ENCODE measurements at places on chromosomes 12 and 14. TPM values are rescaled to one million over a fixed set of nuclear protein-coding genes. Genes with fewer than 3 reads are reported as not detected.

The IAPP gene
- not detected for total RNA-seq

The KCNMB4 gene
- 0.51 TPM for total RNA-seq

The ASCL1 gene
- not detected for total RNA-seq

The TTC6 gene
- 0.80 TPM for total RNA-seq

DNA sequence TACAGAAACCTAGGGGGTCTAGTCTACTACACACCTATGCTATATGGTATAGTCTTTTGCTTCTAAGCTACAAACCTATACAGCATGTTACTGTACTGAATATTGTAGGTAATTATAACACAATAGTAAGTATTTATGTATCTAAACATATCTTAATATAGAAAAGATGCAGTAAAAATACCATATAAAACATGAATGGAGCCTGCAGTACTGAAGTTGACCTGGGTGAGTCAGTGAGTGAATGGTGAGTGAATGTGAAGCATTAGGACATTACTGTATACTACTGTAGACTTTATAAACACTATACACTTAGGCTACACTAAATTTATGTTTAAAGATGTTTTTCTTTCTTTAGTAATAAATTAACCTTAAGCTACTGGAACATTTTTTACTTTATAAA, 13.1 kb upstream of the ABCD2 start:
- DNase-seq, result no peak

DNA sequence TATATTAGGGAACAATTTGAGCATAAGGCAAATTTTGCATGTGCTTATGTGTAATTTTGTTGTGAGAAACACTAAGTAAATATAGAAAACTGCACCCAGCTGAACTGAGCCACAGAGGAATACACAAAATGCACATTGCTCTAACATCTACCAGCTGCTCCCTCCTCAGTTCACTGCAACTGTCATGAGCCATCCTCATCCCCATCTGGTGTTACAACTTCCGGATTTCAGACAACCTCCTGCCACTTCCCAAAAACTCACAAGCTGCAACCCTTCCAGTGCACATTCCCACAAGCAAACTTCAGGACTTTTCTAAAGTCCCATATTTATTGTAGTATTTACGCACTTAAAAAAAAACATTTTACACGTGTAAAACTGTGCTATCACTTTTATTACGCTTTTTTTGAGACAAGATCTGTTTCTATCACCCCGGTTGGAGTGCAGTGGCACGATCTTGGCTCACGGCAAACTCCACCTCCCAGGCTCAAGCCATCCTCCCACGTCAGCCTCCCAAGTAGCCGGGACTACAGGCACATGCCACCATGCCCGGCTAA, 169.1 kb upstream of the TBX3 start:
- DNase-seq, result no peak

DNA sequence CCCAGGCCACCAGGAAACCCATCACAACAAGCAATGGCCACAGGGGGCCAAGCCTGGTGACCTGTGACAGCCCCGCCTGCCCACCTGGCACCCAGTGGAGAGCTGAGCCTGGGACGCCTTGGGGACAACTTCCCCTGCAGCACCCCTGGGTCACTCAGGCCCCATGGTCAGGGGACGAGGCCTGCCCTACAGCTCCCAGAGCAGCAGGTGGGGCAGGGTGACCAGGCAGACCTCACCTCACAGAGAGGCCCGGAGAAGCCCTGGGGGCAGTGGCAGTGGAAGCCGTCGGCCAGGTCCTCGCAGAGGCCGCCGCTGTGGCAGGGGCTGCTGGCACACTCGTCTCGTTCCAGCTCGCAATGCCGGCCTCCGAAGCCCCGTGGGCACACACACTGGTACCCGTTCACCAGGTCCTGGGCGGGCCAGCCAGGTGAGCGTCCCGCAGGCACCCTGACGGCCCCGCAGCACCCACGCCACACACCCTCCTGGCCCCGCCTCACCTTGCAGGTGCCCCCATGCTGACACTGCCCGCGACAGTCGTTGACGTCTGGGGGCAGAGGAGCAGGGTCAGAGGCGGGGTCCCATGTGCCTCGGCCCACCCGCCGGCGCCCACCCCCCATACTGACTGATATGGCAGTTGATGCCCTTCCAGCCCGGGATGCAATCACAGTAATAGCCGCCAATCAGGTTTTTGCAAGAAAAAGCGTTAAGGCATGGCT, 18.1 kb downstream of the JAG2 start:
- no peak for DNase-seq

- DNase-seq, result no peak
Observed at GRCh38 chr12:55652352-55652751, 15.7 kb downstream of the OR10P1 start.

GRCh38 chr14:52254086-52254485, 13.4 kb upstream of the PTGDR start:
- DNase-seq, result no peak

DNA sequence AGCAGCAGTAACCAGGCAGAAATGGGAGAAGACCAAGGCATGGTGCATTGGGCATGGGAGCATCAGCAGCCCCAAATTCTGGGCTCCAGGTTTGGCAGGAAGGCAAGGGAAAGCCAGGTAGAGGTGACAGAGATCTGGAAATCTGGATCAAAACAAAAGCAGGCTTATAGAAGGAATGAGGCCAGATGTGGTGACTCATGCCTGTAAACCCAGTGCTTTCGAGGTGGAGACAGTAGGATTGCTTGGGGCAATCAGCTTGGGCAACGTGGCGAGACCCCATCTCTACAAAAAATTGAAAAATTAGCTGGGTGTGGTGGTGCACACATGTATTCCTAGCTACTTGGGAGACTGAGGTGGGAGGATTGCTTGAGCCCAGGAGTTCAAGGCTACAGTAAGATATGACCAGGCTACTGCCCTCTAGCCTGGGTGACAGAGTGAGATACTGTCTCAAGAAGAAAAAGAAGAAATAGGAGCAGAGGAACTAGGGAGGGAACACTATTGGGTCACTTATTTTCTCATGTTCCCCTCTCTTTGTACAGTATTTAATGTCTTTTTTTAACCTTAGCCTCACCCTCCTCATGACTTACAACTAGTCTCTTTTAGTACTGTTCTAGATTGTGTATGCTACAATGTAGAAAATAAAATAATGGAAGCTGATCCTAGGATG, 25.1 kb downstream of the SLC4A8 start:
- no peak for DNase-seq

GRCh38 chr12:10067942-10068341, 30.8 kb downstream of the CLEC1A start:
- no peak for DNase-seq

DNA sequence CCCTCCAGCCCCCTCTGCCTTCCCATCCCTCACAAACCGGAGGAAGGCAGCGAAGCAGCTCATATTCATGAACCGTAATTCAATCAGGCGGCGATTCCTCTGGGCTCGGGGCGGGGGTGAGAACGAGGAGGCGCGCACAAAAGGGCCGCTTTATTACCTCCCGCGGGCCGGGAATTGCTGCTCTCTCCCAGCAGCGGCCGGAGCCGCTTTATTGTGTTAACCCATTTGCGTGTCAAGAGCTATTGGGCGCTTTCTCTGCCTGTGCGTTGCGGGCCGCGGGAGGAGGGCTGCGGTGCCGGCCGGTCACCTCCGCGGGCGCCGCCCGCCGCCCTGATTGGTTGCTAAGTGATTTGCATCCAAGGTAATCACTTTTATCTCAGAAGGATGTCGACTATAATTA, 4.8 kb downstream of the FAM222A start:
- no peak for DNase-seq

DNA sequence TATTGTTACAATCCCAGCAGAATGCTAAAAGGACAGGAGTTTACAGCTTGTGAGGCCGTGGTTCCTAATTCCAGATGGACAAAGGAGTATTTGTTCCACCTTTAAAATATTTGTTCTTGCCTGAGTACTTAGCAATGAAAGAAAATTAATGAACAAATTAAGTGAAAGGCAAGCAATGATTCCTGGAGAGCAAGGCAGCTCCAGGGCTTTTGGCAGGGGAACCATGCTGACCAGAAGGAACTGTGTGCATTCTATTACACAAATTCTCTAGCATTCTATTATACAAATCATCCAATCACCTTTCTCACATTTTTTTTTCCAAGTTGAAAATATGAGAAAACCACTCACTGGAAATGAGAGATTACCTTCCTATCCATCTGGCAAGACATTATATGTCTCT, 1.8 kb upstream of the BMAL2 start:
- DNase-seq, result no peak

GRCh38 chr12:18955594-18955993, 173.9 kb upstream of the PLEKHA5 start:
- no peak for DNase-seq

GRCh38 chr14:61581955-61582615, 113.2 kb upstream of the HIF1A start:
- DNase-seq, result no peak

All from epithelial cell of proximal tubule (primary cell).